Suppressor macrophage (primary cell): ENCODE measurements at places on chromosomes 16 and 17.

DNA sequence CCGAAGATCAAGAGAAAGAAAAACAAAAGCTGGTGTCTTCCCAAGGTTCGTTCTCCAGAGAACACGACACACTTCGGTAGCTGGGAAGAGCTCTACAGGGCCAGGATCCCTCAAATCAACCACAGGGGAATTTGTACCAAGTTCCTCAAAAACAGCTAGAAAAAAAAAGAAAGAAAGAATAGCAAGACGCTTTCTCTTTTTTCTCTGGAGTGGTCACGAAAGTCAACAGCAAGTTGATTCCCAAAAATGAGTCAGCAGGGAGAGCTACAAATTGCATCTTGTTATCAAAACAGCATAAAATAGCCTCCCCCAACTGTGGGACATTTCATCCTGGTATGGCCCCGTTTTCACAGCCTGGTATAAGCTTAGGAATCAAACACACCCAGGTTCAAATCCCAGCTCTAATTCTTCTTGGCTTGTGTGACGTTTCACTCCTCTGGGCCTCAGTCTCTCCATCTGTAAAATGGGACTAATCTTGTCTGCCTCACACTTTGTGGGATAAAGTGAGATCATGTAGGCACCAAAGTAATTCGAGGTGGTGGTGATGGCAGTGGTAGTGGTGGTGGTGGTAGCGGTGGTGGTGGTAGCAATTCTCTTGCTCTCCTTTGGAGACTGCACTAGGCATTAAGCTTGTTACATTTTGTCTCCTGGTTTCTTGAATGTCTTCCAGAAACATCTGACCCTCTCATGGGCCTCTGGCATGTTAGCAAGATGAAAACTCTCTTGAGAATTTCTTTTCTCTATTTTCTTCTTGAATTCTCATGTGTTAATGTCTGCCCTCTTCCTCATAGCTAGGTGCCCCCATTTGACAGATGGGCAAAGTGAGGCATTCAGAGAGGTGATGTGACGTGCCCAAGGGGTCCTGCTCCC lies 988 bp upstream of the IL21R start:
- peak; percentile 46 for DNase-seq

- DNase-seq: peak; percentile 63
Observed at GRCh38 chr17:1490643-1491442, 1.6 kb downstream of the MYO1C start.

DNA sequence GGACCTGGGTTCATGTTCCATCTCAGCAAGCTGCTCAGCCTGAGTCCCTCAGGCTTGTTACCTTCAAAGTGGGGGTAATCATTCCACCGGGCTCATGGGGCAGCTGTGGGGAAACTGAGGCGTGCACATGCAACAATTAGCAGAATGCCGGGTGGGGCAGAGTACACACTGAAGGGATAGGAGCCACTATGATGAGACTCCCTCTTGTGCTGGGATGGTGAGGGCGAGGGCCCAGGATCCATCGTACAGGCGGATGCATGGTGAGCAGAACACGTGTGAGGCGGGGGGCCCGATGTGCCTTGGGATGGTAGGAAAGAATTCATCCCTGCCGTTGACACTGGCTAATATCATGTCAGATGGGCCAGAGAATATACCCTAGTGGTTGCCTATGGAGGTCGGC lies 25.5 kb upstream of the MAP3K14 start:
- DNase-seq: no peak

DNA sequence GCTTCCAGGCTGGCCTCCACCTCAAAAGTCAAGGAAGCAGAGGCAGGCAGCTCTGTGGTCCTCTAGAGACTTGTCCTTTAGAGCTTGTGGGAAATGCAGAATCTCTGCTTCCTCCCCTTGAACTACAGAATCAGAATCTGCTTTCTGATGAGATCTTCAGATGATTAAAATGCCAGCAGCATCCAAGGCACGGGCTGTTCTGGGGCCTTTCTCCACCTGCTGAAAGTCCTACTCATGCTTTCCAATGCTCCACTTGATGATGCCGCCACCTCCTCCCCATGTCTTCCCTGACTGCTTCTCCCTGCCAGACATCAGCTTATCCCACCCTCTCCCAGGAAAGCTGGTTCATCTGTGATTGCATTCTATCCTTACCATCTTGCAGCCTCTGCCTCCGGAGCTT lies 33.3 kb downstream of the CMTM3 start:
- no peak for DNase-seq

GRCh38 chr16:76182041-76182635 lies 95.1 kb upstream of the CNTNAP4 start:
- no peak for DNase-seq

DNA sequence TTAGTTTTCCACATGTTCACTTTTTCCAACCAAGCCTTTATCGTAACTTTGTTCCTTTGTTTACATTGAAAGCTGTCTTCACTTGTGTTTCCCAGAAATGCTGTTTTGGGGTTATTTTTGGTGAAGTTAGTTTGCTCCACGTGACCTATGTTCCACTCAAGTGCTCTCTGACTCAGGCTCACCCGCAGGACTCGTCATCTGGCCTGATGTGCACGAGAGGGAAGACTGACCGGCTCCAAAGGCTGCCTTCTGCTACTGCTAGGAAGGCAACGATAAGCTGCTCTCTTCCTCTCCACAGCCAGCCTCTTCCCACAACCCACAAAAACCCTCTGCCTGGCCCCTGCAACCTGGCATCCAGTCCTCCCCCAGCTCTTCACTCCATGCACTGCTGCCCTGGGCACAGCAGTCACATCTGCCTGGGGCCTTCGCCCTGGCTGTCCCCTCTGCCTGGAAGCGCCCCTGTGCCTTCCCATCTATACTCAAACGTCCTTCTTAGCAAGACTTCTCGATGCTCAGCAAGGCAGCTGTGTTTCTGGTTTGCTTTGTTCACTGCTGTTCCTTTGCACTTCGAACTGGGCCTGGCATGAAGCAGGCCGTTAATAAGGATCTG lies 28.0 kb downstream of the ZCCHC14 start:
- DNase-seq: peak; percentile 93

DNA sequence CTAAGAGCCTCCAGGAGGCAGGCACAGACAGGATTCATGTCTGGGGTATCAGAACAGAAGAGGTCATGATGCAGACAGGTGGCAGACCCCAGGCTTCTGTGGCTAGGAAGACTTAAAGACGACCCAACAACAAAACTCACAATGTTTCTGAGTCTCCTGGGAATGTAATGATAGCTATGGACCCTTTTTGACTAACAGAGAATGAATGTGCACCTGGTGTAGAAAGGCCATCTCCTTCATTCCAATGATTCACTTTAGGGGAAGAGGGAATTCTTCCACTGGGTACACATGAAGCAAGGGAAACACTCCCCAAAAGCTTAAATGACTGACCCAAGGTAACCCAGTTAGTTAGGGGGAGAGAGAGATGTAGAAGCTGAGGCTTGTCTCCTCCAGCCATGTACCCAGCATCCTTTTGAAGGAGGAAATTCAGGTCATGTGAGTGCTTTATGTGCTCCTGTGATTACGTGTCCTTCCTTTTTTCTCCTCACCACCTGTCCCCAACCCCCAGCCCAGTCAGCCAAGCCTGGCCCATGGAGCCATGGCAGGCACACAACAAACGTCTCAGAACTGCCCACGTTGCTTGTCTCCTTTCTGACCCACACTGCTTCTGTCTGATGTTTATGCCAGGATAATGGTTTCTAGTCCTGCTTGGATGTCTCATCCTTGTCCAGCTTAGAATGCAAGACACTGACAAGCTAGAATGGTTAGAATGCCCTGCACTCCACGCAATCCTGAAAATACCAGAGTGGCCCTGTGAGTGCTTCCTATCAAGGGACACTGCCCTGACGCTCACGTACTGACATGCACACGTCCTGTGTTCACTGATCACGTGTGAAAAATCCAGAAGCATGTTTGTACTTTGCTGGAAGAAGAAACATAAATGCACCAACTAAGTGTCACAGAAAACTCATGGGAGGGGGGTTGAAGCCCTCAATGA lies 156.4 kb downstream of the ZFHX3 start:
- DNase-seq: no peak

DNA sequence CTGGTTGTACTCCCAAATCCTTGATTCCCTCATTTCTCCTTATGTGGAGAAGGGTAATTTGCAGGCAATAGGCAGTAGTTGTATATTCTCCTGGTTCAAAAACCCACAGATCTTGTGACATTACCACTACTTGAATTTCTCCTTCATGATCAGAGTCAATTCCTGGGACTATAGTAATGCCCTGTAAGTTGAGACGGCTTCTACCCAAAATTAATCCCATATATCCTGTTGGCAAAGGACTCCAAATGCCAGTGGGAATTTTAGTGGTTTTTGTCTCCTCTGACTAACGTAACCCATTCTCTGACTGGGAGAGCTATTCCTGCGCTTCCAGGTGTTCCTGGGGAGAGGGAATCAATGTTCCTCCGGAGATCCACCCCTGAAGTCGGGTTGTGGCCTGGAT lies 11.6 kb upstream of the ZNF689 start:
- no peak for DNase-seq

DNA sequence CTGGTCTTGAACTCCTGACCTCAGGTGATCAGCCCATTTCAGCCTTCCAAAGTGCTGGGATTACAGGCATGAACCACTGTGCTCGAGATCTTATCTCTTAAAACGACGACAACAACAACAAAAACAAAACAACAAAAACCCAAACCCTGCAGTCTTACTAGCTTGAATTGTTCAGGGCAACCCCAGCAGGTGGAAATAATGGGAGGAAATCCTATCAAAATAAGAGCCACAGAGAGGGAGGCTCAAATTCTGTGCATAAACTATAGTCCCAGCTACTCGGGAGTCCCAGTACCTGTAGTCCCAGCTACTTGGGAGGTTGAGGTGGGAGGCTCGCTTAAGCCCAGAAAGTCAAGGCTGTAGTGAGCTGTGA lies 16.5 kb upstream of the ATP6V0A1 start:
- DNase-seq: no peak

- DNase-seq: no peak
Observed at GRCh38 chr16:4060823-4061222, 55.4 kb downstream of the ADCY9 start.

GRCh38 chr17:290626-291025 lies 62.0 kb downstream of the RPH3AL start:
- DNase-seq: no peak

DNA sequence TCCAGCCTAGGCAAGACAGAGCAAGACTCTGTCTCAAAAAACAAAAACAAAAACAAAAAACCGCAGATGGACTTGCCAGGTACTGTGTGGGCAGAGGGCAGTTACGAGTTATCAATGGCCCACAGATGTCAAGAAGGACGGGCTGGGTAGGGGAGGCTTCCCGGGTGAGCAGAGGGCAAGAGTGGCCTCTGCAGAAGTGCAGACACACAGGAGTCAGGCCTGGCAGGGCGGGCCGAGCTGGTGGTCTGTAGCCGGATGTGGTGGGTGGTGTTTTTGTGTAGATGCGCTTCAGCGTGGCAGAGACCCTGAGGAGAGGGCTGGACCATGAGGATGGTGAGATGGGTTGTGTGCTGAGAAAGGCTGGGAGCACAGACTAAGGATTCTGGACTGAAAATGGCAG lies 44.9 kb upstream of the KDM6B start:
- no peak for DNase-seq

DNA sequence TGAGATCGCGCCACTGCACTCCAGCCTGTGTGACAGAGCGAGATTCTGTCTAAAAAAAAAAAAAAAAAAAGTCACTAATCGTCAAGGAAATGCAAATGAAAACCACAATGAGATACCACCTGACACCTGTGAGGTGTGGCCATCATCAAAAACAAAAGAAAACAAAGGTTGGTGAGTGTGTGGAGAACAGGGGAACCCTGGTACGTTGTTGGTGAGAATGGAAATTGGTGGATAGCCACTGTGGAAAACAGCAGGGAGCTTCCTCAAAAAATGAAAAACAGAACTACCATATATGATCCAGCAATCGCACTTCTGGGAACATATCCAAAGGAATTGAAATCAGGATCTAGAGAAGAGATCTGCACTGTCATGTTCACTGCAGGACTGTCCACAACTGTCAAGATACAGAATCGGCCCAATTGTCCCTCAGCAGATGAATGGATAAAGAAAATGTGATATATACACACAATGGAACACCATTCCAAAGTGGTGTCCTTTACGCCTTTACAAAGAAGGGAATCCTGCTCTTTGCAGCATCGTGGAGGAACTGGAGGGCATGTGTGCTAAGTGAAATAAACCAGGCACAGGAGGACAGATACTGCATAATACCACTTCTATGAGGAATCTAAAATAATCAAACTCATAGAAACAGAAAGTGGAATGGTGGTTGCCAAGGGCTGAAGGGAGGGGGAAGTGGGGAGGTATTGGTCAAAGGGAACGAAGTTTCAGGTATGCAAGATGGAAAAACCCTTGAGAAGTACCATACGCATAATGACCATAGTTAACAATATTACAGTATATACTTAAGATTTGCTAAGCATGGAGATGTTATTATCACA lies 63.5 kb upstream of the PLCG2 start:
- no peak for DNase-seq

GRCh38 chr16:16983582-16983981 lies 487.2 kb downstream of the XYLT1 start:
- no peak for DNase-seq
